ENCODE measurements at places on chromosomes 12 and 14.

- DNase-seq, result no peak
Measured at GRCh38 chr12:69024413-69024812, 91.4 kb upstream of the CPM start.

DNA sequence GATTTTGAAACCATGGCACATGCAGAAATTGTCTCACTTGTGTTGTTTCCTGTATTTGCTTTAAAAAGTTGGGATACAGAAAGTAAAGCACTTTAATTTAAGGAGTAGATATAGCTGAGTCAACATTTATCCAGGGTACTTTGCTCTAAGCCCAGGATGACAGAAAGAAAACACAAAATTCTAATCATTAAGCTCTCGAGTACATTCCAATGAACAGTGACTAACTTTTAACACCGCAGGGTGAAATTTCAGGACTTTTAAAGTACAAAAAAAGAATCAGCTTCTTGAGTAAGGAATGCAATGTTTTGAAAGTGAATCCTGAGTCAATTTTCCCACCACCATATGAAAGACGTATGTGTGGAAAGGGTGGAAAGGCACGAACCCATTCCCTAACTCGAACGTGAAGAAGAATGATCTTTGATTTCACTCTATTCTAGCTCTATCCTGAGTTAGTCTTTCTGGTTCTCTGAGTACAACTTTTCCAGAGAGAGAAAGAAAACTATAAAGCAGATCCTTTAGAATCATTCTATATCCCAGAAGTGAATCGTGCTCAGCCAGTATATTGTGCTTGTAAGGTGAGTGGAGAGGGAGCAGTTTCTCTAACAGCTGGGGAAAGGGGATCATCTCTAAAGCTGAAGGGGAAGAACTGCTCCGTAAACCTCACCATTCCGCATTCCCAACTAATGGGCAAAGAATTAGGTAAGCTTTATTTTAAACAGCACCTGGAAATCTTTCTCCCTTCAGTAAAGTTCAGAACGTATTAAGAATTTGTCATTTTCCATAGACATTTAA, 779.0 kb upstream of the FLRT2 start:
- DNase-seq, result no peak

DNA sequence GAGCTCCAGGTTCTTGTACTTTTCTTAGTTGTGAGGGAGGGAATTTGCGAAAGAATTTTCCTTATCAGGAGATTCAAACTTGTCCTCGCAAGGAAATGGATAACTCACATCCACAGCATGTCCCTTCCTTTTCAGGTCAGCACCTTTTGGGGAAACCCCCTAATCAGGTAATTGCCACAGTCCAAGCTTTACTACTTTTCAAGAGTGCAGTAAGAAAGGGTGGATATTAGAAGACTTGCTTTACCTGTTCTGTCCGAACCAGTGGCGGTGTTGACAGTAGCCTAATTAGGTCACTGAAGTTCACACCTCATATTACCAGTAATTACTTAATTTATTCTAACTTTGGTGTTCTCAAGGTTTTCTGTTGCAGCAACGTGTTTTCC, 6.7 kb upstream of the C12orf50 start:
- DNase-seq, result no peak

DNA sequence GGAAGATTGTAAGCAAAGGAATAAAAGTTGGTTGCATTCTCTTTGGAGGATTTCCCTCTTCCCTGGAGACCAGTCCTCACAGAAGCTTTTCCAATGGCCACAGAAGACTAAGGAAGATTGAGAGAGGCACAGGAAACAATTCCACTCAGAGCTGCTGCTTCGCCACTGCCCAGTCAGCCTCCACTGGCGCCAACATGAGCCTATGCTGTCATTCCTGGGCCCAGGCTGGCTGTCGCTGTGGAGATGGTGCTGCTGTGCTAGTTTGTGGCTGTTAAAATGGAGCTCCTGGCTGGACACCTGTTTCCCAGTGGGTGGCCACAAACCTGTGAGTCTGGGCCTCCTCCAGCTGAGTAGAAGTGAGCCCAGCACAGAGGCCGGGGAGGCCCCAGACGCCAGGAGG, 6.6 kb downstream of the P2RX7 start:
- no peak for DNase-seq

DNA sequence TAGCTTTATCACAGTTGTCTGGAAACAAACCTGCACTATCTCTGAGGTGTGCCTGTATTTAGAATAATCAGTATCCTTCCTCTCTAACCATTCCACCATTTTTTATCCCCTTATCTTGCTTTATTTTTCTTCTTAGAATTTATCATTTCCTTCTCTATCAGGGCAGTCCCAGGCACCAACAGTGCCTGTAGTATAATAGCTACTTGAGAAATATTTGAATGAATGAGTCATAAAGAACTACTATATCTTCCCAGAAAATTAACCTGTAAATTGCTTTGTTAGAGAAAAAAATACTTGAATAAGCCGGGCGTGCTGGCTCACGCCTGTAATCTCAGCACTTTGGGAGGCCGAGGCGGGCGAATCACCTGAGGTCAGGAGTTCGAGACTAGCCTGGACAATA, 21.2 kb upstream of the FOXJ2 start:
- no peak for DNase-seq

- no peak for DNase-seq
Measured at GRCh38 chr14:93951635-93952540, 24.5 kb downstream of the ASB2 start.

DNA sequence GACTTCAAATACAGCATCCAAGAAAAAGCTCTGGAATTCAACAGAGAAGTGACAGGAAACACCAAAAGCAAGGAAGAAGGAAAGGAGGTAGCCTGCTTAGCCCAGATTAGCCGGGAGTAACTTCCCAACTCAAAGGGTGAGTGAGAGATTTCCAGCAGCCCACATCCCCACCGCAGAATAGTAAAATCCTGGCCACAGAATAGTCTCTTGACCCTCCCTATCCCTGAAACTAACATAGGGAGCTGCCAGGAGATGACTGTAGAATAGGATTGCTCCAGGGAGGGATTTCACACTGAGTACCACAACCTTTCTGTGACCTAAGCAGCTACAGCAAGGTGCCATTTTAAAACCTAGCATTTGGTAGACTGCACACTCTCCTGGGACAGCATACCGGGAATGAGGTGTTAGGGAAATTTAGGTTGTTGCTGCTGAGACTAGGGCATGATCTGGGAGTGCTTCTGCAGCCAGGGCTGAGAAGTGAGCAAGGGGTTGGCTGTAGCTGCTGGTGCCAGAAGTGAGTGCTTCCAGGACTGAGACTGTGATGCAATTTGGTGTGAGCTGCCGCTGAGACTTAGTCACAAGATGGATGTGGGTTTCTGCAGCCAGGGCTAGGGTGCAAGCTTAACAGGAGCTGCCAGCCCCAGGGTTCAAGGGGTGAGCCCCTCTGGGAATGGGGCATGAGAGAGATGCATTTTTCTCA, 66.0 kb downstream of the TMTC3 start:
- no peak for DNase-seq

- no peak for DNase-seq
Measured at GRCh38 chr12:99131751-99132199, 486.7 kb downstream of the APAF1 start.

GRCh38 chr14:73694083-73694482, 20.1 kb downstream of the PNMA1 start:
- no peak for DNase-seq

DNA sequence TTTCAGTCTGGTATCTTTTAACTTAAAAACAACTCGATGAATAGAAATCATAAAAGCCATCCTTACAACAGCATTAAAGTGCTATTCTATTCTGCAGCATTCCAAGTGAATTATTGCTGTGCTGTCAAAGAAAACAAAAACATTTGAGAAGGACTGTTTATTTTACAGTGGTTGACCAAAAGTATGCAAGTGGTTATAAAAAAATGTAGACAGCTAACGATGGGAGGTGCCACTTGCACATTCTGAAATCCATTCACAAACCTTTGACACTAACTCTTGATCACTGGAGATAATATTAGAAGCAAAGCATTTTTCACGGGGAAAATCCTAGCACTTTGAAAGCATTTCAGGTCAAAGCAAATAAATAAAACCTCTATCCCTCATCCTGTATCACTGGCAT, 55.6 kb downstream of the HMGA2 start:
- DNase-seq, result no peak

DNA sequence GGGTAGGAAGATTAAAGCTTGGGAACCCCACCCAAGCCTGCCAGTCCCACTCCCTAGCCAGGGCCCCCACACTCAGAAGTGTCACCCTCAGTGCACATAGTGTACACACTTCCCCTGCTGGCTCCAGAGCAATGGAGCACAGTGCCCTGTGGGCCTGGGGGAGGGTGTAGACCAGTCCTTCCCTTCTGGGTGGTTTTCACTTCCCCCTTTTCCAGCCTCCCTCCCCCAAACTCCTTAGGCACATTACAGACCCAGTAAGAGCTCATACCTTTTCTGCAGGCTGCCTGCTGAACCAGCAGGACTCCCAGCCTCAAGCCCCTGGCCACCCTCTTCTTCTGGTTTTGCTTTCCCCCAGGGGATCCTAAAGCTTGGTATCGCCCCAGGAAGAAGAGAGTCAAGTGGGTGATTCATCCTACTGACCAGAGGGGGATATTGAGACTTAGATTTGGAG, at the start of gene ZNF385A:
Gene ZNF385A, minus strand, starts transcription at position 143 of the 451 bp plus-strand sequence. CDS start 219 bp downstream, outside the sequence.
- DNase-seq, result no peak

DNA sequence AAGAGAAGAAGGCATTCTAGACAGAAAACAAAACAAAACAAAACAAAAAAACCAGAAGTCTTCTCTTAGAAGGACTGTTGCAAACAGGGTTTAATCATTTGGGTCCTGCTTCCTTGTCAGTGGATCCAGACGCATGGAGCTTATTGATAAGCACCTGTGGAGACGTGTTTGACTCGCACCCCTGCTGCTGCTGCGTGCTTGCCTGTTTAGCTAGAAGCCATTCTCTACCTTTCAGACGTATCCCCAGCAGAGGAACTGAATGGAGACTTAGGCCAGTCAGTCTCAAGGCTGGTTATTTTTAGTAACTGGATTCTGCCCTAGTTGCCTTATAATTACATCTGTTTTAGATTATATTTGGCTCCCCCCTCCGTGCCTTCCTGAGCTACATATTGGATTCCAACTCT, 186.1 kb upstream of the EEA1 start:
- DNase-seq, result no peak

DNA sequence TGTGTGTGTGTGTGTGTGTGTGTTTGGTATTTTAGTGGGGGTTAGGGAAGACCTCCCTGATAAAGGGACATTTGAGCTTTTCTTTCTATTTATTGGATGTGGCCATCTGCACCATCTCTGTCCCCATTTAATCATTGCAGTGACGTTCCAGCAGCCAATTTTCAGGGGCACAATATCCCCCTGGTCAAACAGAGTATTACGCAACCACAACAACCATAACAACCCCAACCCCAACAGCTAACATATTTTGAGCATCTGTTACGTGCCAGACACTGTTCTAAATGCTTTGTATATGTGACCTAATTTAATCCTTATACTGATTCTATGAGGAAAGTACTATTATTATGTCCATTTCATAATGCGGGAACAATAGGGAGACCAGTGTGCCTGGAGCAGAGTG, 87.4 kb downstream of the TTC8 start:
- no peak for DNase-seq

GRCh38 chr12:94147991-94148738, at the start of gene PLXNC1:
Gene PLXNC1 (plus strand): TSS chr12:94148577. CDS start chr12:94148972, 395 bp downstream.
- DNase-seq, result peak; percentile 76

DNA sequence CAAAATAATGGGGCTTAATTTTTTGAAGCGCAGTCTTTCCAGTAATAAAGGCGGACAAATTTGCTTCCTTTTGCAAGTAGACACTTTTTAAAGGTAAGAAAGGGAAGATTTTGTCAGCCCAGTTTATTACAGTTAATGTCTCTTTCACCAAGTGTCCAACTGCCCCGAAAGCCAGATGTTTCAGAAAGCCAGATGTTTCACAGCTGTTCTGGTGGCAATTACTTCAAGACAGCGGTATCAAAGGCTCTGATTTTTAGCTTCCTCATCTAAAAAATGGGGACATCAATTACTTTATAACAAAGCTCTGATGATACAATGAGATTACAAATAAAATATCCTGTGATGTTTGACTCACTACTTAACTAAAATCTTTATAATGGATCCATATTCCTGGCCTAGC, 1.0 kb downstream of the WBP11 start:
- no peak for DNase-seq

DNA sequence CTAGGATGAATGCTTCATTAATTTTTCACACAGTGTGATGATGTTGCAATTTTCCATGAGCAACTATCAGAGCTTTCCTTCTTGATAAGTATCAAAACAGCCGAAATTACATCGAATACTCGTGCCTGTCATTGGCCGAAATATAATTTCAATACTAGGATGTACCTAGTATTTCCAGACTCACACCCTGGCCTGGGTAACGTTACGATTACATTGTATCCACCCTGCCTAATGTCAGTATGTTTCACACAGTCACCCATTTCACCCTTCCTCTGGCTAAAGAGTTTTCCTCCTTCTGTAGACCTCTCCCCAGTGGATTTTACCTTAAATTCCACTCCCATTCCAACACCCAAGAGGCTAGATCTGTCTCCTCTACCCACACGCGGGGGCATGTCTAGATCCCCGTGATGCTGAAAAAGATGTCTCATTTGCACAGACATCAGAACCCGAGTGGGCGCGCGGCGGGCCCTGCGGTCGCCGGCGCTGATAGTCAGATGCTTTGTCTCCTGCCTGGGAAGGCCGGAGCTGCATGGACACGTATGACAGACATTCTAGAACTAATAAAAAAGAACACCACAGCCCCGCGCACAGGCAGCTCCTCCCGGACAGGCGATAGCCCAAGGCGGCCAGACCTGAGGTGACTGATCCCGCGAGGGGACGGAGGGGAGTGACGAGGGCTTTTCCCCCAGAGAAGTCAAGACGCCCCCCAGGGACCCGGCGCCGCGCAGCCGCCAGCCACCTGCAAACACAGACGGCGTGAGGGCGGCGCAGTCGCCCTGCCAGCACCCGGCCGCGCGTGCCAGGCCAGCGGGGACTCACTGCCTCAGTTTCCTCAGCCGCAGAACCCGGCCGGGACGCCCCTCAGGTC, 723 bp downstream of the KIF21A start:
- DNase-seq, result peak; percentile 2

GRCh38 chr14:91205459-91205858, 39.0 kb downstream of the GPR68 start:
- no peak for DNase-seq

DNA sequence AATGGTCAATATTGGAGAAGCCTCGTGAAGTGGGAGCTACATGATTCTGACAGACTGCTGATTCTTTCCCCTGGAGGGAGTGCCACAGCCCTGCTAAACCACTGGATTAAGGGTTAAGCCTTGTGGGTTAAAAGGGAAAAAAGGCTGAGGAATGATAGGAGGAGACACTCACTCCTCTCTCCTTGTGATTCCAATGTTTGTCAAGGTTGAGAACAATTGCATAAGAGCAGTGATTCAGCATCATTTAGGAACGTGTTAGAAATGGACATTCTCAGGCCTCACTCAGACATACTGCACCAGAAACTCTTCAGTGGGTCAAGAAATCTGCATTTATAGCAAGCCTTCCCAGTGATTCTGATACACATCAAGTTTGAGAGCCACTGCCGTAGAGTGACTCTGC, 87.8 kb upstream of the GZMB start:
- DNase-seq, result no peak

- no peak for DNase-seq
Measured at GRCh38 chr14:100388103-100389054, 65.2 kb downstream of the SLC25A47 start.

All from CD4-positive, alpha-beta T cell treated with Interferon alpha-2 for 1 hour (primary cell).